ENCODE measurements at places on chromosomes 12 and 14.

GRCh38 chr12:75702477-75703093, 191.2 kb upstream of the KRR1 start:
- no peak for DNase-seq

GRCh38 chr14:36363704-36364103, 43.3 kb upstream of the MBIP start:
- DNase-seq = no peak

GRCh38 chr12:111430433-111431353, 25.0 kb downstream of the SH2B3 start:
- no peak for DNase-seq

- no peak for DNase-seq
Measured at GRCh38 chr12:49869816-49870500, 27.1 kb upstream of the BCDIN3D start.

- no peak for DNase-seq
Measured at GRCh38 chr12:27345376-27345775, 12.7 kb downstream of the BMAL2 start.

GRCh38 chr12:7610006-7610405, 55.7 kb downstream of the APOBEC1 start:
- DNase-seq = no peak

DNA sequence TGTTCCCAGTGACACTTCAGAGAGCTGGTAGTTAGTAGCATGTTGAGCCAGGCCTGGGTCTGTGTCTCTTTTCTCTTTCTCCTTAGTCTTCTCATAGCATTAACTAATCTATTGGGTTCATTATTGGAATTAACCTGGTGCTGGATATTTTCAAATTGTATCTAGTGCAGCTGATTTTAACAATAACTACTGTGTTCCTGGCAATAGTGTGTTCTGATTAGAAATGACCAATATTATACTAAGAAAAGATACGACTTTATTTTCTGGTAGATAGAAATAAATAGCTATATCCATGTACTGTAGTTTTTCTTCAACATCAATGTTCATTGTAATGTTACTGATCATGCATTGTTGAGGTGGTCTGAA, 3.0 kb downstream of the FOS start:
- no peak for DNase-seq

DNA sequence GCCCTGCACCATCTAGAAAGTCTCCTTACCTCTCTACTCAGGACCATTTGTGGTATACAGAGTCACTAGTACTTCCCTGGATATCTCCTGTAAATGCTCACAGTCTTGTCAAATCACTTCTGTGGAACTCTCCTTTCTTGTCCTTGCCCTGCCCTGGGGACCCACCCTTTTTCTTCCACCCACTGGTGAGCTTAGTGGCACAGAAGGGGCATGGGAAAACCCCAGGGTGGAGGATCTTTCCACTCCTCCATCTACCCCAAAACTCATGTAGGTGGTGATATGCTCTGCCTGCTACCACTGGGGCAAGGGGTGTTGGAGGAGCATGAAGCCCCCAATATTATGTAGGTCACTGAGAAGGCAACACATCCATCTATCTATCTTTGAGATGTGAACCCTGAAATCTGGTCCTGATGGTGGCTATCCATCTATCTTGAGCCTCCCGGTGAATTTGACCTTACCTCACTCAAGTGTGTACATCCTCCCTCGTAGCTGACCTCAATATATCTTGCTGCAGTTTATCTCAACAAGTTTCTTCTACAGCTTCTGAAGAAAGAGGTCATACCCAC, 943 bp downstream of the TESPA1 start:
- DNase-seq = no peak

DNA sequence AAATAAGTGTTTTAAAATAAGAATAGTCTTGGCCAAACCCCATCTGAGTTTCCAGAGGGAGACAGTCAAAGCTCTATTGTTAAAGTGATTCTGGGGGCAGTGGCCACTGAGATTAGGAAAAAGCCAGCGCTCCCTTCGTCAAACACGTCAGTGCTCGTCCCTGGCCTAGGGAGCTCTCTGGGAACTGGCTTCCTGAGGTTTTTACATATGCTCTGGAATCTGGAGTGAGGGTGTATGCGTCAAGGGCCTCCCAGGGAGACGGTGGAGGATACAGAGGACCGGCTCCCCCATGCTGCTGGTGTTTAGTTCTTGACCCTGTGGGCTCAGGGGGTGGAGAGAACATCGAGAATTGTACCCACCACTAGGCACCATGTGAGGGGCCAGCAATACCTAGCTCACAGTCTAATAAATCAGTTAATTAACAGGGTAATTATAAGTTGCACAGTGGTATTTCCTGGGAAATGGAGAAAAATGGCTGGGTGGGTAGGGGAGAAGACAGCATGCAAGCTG, 87.0 kb downstream of the SLC25A47 start:
- no peak for DNase-seq

GRCh38 chr14:52032204-52032801, 36.6 kb downstream of the NID2 start:
- no peak for DNase-seq

DNA sequence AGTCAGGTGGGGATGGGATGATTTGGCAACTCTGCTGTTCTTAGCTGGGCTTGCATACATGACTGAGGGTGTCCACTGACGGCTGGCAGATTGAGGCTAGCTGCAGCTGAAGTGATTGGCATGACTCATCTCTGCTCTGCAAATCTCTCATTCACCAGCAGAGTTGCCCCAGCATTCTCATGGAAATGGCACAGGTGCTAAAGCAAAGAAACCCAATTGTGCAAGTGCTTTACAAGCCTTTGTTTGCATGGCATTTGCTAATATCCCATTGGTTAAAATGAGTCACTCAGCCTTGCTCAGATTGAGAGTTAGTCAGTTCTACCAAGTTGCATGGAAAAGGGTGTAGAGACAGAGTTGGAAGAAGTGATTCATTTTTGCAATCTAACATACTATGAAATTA, 389.7 kb upstream of the FAR2 start:
- DNase-seq = no peak

- no peak for DNase-seq
Measured at GRCh38 chr14:87691042-87691881, 301.7 kb downstream of the GALC start.

GRCh38 chr14:23727566-23728335, 91.6 kb downstream of the DHRS2 start:
- no peak for DNase-seq

GRCh38 chr14:23005451-23006187, 4.3 kb downstream of the C14orf93 start:
- no peak for DNase-seq

GRCh38 chr12:56391721-56392120, 29.1 kb upstream of the APOF start:
- DNase-seq = no peak
